Left renal cortex interstitium (tissue), 4 donors: ENCODE measurements at places on chromosomes 6 and 20. TPM values are rescaled to one million over a fixed set of nuclear protein-coding genes. Genes with fewer than 3 reads are reported as not detected.

Gene SLC32A1
- 1.8 TPM for polyA plus RNA-seq

Gene DAAM2
- polyA plus RNA-seq = 29.0 TPM

Gene TSHZ2
- polyA plus RNA-seq = 14.5 TPM

Gene TRIM15
- polyA plus RNA-seq = 0.13 TPM

Gene LY86
- 1.3 TPM for polyA plus RNA-seq

Gene TAGAP
- polyA plus RNA-seq = 0.72 TPM

Gene CAP2
- polyA plus RNA-seq = 15.8 TPM

Gene EPPIN
- polyA plus RNA-seq = 0.52 TPM

Gene GLO1
- polyA plus RNA-seq = 138 TPM

Gene BTNL2
- polyA plus RNA-seq = 0.14 TPM

Gene CARMIL1
- polyA plus RNA-seq = 94.1 TPM

Gene LHFPL5
- polyA plus RNA-seq = not detected

Gene BRD2
- 335 TPM for polyA plus RNA-seq

Gene ARMC12
- 0.65 TPM for polyA plus RNA-seq

Gene GTSF1L
- polyA plus RNA-seq = not detected

Gene ANKRD6
- 20.9 TPM for polyA plus RNA-seq

Gene GSTA3
- polyA plus RNA-seq = 0.40 TPM

Gene LKAAEAR1
- 0.29 TPM for polyA plus RNA-seq

Gene KCNQ5
- 0.14 TPM for polyA plus RNA-seq

Gene DUSP15
- polyA plus RNA-seq = 20.7 TPM

Gene THBS2
- 19.3 TPM for polyA plus RNA-seq
